ENCODE measurements at places on chromosomes 16 and 17.

DNA sequence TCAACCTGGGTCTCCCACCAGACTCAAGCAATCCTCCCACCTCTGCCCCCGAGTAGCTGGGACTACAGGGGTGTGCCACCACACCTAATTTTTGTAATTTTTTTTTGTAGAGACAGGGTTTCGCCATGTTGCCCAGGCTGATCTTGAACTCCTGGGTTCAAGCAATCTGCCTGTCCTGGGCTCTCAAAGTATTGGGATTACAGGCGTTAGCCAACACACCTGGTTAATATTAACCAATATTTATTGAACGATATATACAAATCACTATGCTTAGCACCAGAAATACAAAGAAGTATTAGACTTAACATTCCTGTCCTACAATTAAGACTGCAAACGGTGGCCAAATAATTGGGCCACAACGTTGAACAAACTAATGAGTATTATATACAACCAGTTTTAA lies 4.2 kb downstream of the MBTD1 start:
- no peak for DNase-seq

GRCh38 chr17:10394201-10394887 lies 21.5 kb upstream of the MYH13 start:
- no peak for DNase-seq

- no peak for DNase-seq
Measured at GRCh38 chr17:41360296-41360995, 9.2 kb downstream of the KRT33B start.

GRCh38 chr17:3167574-3167973 lies 29.7 kb upstream of the OR1A2 start:
- DNase-seq: no peak

DNA sequence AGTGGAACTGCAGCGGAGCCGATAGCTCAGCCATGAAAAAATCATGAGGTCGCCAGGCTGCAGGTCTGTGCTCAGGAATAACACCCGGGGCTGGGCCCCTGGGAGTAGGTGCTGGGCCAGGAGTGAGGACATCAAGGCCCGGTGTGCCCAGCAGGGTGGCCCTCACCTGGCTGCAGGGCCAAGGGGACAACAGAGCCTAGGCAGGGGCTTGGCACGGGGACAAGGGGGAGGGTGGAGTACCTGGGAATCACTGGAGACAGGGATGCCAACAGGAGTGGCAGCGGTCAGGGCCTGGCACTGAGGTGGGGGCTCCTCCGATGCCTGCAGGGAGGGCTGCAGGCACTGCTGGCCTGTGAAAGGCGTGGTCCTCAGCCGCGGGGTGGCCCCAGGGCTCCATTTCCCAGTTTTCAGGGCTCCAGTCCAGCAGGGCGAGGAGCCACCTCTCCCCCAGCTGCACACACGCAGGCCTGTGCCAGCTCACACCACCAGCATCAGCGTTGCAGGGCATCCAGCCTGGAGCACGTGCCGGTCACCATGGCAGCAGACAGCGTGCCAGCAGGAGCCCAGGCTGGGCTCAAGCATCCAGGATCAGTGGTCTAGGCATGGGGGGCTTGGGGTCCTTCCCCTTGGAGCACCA lies 4.7 kb upstream of the FSCN2 start:
- no peak for DNase-seq

DNA sequence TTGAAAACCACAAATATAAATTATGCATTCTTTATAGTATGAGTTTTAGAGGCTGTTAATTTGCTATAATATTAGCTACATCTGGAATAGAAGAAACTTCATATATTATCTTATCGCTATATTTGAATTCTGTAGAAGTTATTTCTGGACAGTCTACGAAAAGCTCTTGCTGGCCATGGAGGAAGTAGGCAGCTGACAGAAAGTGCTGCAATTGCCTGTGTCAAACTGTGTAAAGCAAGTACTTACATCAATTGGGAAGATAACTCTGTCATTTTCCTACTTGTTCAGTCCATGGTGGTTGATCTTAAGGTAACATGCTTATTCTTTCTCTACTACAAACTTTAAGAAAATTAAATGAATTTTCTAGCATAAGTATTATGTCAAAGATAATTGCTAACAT lies 96.8 kb downstream of the OMG start:
- no peak for DNase-seq
